ENCODE measurements at places on chromosomes 4 and X.
A peak's percentile ranks its signal among the peaks of the same experiment; 100 is the strongest.

- no peak for DNase-seq
Measured at GRCh38 chr4:182367153-182367552, 124.0 kb downstream of the TENM3 start.

GRCh38 chr4:18803781-18804180 is 782.2 kb upstream of the LCORL start:
- no peak for DNase-seq

DNA sequence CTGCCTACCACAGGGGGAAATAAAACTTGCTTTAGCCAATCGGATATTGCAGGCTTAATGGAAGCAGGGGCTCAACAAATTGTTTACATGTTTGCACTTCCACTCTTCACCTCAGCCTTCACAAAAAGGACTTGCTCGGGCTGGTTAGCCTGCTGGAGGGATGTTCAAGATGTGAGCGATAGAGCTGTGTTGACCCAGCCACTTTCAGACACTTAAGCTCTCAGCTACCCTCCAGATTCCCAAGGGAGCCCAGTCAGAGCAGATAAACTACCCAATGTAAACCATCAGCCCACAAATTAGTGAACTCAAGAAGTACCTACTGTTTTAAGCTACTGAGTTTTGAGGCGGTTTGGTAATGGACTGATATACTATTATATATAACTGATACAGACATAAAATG is 508.4 kb upstream of the FTHL17 start:
- peak; percentile 35 for DNase-seq

DNA sequence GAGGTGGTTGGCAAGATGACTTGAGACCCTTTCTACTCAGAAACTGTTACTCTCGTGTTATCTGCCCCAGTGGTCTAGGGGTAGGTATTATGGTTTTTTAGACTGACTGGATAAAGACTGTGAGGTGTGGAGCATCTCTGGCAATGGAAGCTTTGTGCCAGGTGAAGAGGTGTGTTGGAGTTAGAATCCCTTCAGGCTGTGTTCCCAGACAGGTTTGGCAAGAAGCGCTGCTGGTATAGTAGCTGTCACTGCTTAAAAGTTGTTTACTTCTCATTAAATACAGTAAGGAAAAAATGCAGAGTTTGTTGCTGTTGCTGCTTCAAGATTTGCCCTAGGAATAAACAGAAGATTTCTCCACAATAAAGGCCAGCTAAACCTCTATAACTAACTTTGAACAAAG is 35.3 kb downstream of the AREG start:
- no peak for DNase-seq

DNA sequence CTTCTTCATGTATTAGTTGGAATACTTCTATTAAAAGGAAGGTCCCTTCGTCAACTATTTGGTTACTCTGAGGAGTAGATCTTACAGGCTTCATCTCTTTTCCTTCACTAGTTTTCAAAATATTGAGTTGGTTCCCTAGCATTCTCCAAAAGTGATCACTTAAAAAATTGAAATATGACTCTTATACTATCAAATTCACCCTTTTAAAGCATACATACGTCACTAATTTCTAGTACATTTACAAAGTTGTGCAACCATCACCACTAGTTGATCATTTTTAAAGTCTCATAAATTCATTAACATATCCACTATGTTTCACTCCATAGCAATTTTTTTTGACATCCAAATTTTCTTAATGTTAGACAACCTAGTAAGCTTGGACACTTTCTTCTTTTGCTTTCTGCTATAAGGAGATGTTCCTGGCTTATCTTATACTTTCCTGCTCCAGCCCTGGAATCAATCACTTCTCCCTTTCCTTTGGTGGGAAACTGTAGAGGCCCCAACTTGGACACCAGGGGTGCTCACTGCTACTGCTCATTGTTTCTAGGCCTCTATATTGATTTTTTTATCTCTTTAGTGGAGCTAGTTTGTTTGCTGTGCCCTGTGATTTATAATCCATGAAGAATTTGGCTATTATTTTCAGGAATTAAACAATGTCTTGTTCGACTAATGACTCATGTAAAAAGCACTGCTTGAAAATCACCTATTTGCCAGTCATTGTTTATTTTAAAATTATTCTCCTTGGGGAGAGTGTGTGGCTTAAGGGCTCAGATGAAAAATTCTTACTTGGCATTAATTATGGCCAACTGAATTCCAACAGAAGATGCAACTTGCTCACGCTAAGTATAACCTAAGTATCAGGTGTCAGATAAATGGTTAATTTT is 4.0 kb upstream of the ZFX start:
- peak; percentile 72 for DNase-seq

GRCh38 chrX:154369449-154370299 is 4.8 kb downstream of the FLNA start:
- peak; percentile 96 for DNase-seq

DNA sequence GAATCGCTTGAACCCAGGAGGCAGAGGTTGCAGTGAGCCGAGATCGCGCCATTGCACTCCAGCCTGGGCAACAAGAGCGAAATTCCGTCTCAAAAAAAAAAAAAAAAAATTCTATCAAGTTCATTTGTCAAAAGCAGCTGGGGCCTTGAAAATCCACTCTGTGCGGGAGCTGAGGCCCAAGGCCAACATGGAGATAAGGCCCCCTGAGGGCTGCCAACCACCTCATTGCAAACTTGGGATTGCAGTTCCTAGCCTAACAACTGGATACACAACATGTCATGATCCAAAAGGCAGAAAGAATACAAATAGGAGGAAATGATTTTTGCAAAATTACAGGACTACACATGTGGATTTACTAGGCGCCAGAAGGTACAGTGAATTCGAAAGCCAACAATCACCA is 22.5 kb upstream of the PRDX4 start:
- no peak for DNase-seq

DNA sequence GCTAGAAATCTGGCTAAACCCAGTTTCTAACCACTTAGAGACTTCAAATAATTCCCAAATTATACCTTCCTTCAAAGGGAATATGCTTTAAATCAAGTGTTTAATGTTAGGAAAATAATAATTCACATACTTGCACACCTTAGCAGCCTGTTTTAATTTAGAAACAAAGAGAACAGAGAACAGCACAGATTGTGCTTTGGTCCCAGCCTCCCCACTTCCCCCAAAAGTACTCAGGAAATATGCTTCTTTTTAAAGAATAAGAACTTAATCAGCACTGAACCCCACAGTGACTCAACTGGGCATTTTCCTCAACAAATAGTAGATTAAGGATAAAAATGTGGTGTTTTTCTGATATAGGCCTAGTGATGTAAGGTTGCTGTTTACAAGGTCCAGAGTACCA is 295.8 kb downstream of the GBA3 start:
- DNase-seq: no peak

DNA sequence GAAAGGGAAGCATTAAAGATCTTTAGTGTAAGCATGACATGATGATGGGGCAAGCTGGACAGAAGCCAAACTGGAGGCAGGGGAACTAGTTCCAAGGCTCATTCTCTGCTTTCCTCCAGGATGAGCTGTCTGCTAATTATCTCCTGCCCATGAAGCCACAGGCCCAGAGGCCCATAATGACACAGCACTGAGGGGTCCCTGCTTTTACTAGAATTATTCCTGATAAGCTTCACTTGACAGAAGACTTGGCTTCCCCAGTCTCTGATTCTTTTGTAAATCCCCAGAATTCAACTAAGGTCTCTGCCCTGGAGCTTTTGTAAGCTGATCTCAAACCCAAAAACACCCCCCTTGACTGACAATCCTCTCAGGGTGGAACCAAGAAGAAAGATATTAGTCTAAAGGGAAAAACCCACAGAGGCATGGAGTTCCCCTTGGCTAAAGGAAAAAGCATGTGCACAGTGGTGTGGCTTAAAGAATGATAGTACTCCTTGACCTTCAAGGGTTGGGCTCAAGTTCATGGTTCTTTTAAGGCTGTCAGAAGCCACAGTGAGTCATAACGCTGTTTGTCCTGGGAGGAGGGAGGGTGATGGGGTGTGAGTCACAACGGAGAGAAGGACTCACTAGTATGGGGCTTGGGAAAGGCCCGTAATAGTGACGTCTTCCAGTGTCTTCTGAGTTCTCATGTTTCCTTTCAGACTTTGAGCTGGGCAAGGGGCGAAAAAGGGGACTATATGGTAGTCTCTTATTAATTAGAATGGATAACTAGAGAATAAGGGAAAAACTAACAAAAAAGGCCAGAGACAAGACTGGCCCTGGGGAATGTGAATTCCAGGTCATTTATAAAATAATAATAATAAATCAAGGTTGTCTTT is 146.0 kb upstream of the CPEB2 start:
- peak; percentile 99 for DNase-seq

- DNase-seq: no peak
Measured at GRCh38 chr4:10875144-10875799, 190.7 kb upstream of the CLNK start.

- DNase-seq: no peak
Measured at GRCh38 chrX:150902434-150903109, 4.1 kb upstream of the CD99L2 start.

DNA sequence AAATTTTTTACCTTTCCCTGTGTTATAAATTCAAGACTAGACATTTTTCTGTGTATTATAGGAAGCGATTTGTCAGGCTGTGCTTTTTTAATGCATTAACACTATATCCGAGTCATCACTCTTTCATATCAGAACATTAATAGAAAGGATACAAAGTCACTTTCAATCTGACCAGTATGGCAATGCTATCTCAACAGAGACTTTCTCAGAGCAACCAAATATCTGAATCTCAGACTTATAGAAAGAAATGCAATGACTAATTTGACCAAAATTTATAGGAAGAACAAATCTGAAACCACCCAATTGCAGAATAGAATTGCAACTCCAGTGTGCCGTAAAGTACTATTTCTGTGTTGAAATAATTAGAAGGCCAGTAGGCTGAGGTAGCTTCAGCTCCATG is 473 bp upstream of the TKTL2 start:
- DNase-seq: no peak

DNA sequence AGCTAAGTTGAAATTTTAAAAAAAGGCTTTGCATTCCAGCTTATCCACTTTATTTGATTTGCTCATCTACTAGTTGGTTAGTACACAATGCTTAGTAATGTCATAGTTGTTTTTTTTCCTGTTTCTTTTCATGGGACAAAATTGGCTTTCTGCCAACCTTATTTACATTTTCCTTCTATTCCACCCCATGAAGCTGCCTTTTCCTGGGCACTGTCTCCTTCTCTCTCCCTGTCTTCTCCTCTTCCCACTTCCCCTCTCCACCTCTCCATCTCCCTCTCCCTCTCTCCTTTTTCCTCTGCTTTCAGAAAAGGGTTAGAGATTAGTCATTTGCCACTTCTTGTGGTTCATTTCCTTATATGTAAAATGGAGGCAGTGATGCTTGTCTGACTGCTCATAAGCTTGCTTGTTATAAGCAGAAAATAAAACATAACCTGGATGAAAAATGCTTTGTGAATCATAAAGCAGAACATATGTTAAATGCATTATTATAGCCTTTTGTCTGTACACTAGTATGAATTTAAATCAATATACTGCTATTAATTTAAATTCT is 181.9 kb downstream of the CEP135 start:
- DNase-seq: no peak

DNA sequence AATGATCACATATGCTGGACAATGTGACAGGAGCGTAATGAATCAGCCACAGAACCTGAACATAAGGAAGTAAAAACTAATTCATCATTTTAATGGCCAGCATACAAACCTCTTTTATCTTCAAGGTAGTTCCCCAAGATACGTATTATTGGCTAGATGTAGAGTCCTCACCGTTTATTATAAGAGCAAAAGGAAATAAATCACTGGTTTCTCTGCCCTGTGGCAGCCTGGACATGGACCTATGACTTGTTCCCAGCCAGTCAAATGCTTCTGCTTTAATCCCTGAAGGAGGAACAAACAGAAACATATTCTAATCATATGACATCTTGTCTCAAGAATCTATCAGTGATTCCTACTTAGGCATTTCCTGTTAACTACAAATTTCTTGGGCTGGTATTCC is 86.8 kb upstream of the FAM241A start:
- peak; percentile 42 for DNase-seq

DNA sequence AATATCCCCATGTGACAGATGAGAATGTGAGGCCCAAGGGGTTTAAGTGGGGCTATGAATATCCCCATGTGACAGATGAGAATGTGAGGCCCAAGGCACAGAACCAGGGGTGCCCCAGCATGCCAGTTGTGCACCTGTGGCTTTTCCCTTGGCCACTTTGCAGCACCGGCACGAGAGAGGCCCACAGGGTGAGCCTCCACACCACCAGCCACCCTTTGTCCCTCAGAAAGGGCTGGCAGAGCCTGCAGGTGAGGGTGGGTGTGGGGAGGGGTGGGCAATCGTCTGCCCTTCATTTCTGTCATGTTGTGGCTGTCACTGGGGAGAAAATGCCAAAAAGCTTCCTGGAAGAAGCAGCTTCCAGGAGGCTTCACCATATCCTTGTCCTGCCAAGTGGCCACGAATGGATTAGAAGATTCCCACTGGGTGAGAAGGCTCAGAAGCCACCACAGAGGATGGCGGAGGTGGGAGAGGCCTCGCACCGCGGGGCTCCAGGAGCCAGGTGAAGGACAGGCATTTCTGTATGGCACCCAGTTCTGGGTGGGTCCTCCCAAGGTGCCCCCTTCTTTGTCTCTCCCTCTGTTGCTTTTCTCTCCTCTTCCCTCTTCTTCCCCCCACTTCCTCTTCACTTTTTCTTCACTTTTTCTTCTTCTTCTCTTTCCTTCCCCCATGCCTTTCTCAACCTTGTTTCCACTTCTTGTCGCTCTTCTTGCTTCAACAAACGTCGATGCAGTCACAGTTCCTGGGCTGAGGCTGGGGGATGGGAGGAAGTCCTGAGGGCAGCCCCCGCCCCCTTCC is 469 bp upstream of the GPR78 start:
- DNase-seq: no peak

DNA sequence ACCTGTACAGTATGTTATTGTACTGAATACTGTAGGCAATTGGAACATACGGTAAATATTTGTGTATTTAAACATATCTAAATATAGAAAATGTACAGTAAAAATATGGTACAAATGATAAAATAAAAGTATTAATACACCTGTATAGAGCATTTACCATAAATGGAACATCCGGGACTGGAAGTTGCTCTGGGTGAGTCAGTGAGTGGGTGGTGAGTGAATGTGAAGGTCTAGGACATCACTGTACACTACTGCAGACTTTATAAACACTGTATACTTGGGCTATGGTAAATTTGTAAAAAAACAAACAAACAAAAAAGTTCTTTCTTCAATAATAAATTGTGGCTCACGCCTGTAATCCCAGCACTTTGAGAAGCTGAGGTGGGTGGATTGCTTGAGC is 52.4 kb upstream of the FHL1 start:
- no peak for DNase-seq

DNA sequence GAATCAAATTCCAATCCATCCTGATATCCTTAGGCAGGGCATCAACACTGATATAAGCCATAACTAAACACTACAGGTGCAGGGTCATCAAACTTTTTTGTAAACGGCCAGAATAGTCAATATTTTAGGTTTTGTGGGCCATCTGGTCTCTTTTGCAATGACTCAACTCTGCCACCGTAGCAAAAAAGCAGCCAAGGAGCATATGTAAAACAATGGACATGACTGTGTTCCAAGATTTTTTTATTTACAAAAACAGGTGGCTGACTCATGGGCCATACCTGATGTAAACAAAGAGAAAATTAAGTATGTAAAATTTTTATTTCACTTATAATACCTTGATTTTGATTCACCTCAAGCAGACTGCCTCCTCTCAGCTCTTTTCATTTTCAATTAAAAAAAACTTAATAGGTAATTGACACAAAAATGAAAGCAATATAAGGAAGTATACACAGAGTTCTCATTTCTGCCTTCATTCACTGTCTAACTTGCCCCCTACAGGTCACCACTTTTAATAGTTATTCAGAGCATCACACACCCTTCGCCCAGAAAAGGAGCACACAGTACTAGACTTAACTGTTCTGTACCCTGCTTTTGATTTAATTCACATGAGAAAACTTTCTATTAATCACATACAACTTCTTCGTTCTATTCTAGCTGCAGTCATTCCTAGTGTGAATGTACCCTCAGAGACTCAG is 35.3 kb upstream of the GPM6B start:
- no peak for DNase-seq

All from EH (cell line).